ENCODE measurements at places on chromosomes 12 and 14.

GRCh38 chr12:53756300-53757100 lies 4.7 kb upstream of the CISTR start:
- no peak for DNase-seq

- DNase-seq, result no peak
Observed at GRCh38 chr12:130975116-130975515, 21.4 kb downstream of the ADGRD1 start.

GRCh38 chr14:101217616-101218371 lies 314.3 kb upstream of the RTL1 start:
- DNase-seq, result no peak

DNA sequence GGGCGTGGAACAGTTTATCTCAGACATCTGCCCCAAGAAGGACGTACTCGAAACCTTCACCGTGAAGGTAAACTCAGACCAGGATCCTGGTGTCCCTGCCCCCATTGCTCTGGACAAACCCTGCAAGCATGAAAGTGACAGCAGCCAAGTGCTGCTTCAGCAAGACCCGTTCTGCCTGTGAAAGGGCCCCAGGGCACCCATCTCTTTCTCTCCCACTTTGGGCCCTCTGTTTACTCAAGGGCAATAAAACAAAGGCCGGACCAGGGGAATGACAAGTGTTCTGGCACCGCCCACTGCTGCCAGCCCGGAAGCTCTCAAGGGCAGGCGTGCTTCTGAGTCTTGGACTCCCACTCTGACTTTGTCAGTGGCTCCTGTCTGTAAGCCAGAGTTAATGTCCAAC lies 35.3 kb downstream of the CD9 start:
- no peak for DNase-seq

GRCh38 chr12:71186571-71187288 lies 28.9 kb upstream of the TSPAN8 start:
- no peak for DNase-seq

- no peak for DNase-seq
Observed at GRCh38 chr14:90114554-90114953, 52.8 kb downstream of the KCNK13 start.

GRCh38 chr14:79179985-79180384 lies 1009.8 kb downstream of the NRXN3 start:
- DNase-seq, result no peak

DNA sequence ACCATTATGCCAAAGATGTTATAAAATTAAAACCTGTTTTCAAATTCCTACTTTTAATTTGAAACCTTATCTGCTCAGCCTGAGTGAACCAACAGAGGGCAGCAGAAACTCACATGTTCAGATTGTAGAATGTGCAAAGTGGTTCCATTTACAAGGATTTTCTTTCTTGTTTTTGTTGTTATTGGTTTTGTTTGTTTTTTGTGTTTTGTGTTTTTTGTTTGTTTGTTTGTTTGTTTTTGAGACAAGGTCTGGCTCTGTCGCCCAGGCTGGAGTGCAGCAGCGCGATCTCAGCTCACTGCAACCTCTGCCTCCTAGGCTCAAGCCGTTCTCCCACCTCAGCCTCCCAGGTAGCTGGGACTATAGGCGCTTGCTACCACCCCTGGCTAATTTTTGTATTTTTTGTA lies 22.8 kb upstream of the GARIN2 start:
- no peak for DNase-seq

- no peak for DNase-seq
Observed at GRCh38 chr14:87503711-87504110, 489.3 kb downstream of the GALC start.

- DNase-seq, result no peak
Observed at GRCh38 chr12:63766498-63766897, 13.2 kb upstream of the RXYLT1 start.

GRCh38 chr14:98957211-98958047 lies 314.6 kb downstream of the BCL11B start:
- peak; percentile 92 for DNase-seq

- no peak for DNase-seq
Observed at GRCh38 chr12:96810477-96810876, 96.6 kb upstream of the NEDD1 start.

DNA sequence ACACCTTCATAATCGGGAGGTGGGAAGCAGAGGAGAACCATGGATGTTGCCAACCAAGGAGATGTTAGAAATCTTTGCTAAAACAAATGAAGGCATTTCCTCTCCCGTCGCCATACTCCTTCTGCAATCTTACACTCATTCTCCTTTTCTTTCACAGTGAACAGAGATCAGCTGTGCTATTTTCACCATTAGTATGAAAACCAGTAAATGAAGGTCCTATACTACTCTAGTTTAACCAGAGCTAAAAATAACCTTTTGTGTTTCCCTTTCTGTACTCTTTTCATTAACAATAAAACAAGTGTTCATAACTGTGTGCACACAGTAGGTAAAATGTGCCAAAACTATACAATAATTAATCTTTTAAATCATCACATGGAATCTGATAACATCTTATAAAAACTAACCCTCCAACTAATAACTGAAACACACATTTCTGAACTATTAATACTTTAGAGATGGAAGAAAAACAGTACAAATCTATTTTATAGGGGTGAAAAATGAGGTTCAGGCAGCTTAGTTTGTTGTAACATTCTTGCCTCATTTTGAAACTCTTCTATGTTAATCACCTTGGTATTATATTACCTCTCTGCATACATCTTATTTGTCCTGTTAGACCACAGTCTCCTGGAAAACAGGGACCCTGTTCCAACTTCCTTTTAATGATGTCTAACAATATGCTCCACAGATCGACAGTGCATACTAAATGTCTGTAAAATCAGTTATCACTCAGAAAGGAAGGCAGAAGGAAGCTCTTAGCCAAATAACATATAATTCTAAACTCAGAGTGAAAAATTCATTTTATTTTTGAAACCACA lies 69.5 kb downstream of the SPPL3 start:
- DNase-seq, result no peak

GRCh38 chr12:113048716-113049127 lies 7.8 kb upstream of the DTX1 start:
- DNase-seq, result no peak

DNA sequence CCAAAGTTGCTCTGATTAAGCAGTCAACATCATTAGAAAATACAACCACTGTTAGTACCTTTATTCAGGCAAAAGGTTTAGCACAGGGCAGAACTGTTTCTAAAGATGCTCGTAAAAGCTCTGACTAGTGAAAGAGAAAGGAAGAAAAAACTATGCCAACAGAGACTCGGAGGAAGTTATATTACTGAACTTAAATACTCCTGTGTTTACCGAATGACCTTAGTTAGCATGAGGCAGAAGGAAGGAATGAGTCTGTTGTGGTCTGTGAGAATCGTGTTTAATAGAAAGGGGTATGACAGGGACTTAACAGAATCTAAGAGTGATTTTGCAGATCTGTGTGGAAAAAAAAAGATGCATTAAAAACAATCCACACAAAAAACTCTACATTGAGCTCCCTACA lies 84.1 kb upstream of the OVCH1 start:
- DNase-seq, result no peak

DNA sequence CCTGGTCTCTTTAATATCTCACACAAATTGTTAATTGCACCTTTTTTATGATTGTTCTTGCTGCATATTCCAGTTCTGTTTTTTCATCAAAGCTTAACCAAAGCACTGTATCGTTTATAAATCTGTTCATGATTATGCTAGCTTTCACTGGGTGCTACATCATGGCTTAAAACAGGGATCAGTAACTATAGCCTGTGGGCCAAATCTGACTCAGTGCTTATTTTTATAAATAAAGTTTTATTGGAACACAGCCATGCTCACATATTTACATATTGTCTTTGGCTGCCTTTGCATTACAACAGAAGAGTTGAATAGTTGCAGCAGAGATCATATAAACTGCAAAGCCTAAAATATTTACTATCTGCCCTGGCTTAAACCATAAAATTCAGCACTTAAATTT lies 183.4 kb upstream of the NRXN3 start:
- DNase-seq, result peak; percentile 8

- no peak for DNase-seq
Observed at GRCh38 chr12:129927316-129927900, 23.6 kb upstream of the TMEM132D start.

GRCh38 chr14:85533023-85533860 lies 3.3 kb downstream of the FLRT2 start:
- DNase-seq, result peak; percentile 79

DNA sequence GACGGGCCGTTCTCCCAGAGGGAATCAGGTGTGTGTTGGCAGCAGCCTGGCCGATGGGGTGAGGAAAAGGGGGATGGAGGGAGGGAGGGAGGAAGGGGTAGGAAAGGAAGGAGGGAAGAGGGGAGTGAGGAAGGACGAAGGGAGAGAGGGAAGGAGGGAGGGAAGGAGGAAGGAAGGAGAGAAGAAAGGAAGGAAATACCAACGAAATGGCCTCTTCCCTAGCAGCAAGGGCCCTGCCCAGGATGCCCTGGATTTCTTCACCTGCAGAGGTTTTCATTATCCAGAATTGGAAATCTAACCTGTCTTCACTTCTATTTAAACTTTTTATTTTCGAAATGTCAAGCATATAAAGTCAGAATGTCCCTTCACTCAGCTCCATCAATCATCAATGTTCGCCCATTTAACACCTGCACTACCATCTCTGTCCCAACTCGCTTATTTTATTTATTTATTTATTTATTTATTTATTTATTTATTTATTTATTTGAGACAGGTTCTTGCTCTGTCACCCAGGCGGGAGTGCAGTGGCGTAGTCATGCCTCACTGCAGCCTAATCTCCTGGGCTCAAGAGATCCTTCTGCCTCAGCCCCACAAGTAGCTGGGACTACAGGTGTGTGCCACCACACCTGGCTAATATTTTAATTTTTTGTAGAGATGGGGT lies 70.7 kb downstream of the ACACB start:
- DNase-seq, result no peak

GRCh38 chr12:68446384-68446783 lies 114.2 kb upstream of the MDM1 start:
- DNase-seq, result no peak

GRCh38 chr14:32709027-32709426 lies 229.7 kb upstream of the NPAS3 start:
- no peak for DNase-seq

DNA sequence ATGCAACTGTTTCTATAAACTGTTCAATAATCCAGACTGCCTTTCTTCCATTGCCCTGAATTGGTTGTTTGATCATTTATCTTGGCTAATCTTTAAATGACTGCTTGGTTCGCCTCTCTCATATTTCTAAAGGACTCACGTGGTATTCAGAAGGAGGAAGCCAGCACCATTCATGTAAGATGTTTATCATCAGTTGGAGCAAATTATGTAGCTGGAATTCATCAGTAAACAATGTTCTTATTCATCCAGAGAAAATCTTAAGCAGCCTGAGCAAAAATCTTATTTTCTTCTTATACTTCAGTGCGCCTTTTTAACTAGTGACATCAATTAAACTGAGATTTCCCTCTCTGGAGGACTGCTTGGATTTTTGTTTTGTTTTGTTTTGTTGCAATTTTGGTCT lies 538.7 kb upstream of the TMEM132C start:
- no peak for DNase-seq

- peak; percentile 90 for DNase-seq
Observed at GRCh38 chr14:103628221-103628683, 759 bp upstream of the KLC1 start.

DNA sequence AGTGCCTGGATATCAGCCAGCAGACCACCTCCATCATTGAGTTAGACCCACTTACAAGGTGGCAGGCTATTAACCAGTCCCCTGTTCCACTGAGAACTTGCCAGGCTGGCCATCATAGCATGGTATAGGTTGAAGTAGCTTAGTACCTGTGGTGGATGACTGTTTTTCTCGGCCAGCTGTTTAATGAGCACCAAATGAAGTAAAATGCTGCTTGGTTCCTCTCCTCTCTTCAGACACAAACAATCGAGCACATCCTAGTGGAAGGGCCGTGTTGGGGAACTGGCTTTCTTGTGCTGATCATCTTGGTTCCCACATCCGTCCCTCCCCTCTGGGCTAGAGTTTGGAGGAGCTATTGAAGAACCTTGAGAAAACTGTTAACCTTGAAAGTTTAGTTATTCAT lies 486.2 kb downstream of the RAD51B start:
- DNase-seq, result no peak

DNA sequence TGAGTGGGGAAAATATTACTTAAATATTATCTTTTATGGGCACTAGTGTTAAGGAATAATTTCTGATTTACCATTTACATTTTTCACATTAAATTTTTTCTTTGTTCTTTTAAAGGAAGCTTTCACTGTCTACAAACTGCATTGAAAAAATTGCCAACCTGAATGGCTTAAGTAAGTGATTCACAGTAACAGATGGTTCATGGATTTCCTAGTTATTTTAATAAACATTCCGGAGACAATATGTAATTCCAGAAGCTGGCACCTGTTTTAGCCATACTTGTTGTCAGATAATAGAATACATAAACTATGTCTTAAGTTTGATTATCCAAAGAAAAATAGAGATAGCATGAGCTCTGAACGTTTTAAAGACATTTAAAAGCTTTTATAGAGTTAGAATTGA lies 17.1 kb downstream of the DNAL1 start:
- no peak for DNase-seq

DNA sequence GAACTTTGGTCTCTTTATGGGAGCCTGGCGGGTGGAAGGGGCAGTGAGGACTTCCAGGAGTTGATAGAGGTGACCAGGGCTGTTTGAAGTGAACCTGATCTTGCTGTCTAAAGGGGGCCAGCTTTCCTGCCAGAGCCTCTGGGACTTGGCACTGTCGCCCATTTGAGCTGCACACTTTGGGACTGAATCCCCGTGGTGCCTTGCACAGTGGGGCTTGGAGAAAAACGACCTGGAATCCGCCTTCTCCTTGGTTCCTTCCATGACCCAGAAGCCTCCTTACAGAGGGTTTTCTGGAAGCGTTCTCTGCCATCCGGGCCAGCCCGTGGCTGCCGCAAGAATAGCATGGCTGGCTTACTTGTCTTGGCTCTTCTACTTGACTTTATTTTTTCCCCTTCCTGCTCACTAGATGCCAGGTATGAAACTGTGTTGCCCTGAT lies 2.0 kb downstream of the RFLNA start:
- no peak for DNase-seq

DNA sequence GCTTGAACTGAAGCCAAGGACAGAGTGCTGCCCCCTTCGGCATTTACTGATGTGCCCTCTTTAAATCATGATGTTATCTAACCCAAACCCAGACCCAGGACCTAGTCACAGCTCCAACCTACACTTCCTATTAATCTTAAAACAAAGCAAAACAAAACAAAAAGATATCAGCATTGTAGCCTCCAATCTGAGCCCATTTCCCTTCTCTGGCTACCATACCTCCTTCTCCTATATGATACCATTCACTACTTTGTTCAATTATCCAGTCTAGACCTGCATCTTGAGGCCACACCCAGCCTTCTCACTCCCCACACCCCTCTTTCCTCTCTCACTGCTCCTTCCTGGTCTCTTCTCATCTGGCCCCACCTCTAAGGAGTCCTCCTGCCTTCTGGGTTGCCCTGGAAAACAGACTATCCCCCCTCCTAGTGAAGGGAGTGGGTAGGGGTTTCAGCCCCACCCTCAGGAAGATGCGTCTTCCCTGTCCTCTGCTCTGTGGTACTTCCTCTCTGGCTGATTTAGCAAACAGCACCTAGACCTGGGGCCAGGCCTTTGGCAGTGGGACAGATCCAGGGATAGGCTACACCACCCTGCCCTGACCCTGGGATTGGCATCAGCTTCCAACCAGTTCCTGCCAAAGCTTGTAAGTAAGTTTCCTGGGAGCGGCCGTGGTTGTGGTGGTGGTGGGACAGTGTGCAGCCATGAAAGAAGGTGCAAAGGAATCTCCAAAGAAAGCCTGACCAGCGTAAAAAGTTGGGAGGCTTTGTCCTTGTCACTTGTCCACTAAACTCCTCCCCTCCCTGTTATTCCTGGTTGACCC lies 3.3 kb downstream of the LTB4R start:
- DNase-seq, result no peak
